ENCODE measurements at places on chromosomes 1 and 21.
A peak's percentile ranks its signal among the peaks of the same experiment; 100 is the strongest.

DNA sequence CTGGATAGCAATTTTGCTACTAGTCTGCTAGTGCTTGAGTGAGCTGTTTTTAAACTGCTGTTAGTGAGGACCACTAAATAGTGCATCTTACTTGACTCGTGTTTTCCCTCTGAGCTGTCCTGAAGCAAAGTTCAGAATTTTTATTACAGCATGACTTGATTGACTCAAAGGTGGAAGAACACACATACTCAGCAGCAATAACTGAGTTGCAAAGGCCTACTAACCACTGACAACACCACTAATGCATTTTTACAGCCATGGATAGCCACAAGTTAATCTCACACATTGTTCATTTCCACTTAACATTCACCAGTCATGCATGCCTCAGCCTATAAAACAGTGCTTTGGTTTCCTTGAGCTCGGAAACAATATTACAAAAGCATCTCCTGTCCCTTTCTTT lies 148.7 kb downstream of the RUNX1 start:
- no peak for DNase-seq

DNA sequence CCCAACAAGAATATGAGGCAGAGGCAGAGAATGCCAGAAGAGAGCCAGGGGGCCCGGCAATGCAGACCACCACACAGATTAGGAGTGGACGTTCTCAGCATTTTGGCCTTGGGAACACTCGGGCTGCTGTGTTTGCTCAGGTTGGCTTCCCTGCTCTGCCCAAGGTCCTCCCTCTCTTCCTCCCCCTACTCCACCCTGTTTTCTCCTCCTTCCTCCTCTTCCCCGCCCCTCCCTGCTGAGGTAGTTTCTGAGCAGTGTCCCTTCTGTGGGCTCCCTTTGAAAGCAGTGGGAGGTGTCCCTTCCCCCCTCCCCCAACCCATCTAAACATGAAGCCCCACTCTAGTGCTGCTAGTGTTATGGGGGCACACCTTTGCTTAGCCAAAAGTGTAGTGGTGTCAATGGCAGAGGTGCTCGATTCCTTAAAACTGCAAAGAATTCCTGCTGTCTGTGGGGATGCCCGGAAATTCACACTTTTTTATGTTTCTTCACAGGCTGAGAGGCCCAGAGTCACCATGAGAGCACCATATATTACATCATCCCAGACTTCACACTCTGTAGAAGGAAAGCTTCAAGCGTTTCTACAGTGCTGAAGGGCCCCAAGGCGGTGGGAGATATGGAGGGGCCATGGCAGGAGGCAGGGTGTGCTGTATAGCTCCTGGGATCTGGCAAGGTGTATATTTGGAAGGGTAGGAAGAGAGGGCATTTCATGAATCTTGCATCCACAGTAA lies at the start of gene HHIPL2:
TSS of gene HHIPL2 (minus strand) at position 161 of the 728 bp plus-strand sequence. CDS start at position 101, 60 bp downstream.
- DNase-seq, result no peak

- peak; percentile 15 for DNase-seq
Measured at GRCh38 chr1:197614916-197615692, 160.2 kb downstream of the DENND1B start.

GRCh38 chr1:30123896-30124295 lies 599.5 kb downstream of the MATN1 start:
- DNase-seq, result no peak

DNA sequence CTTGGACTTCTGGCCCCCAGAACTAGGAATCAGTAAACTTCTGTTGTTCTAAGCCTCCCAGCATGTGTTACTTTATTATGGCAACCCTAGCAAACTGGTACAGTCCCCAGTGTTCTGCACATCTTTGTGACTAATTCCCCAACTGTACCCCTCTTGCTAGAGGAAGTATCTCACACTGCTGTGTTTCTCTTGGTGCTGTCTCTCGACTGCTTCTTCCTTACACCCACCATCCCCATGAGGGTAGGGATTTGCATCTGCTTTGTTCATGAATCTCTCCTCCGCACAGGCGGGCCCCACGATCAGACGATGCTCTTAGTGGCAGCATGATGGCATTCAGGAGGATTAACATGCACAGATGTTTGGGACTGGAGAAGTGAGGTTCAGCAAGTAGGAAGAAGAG lies 46.7 kb downstream of the CLIC6 start:
- no peak for DNase-seq

- DNase-seq, result no peak
Measured at GRCh38 chr21:16992448-16992847, 520.4 kb upstream of the CXADR start.

DNA sequence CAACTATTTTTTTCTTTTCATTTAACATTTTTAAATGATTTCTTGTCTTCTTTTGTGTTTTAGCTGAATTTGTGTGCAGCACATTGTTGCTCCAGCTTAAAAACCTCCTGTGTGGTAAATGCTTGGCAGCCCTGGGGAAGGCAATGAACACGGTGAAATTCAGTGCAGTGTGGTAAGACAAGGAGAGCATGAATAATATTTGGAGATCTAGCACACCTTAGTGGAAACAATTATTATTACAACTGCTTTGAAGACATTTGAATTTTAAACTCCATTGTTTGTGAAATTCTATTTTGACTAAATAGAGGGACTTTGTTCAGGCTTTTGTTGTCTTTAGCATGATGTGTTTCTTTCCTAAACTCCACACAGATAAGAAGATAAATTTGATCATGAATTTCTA lies 242.6 kb upstream of the CXADR start:
- DNase-seq, result no peak

- DNase-seq, result no peak
Measured at GRCh38 chr1:99682291-99682751, 36.4 kb downstream of the PALMD start.

DNA sequence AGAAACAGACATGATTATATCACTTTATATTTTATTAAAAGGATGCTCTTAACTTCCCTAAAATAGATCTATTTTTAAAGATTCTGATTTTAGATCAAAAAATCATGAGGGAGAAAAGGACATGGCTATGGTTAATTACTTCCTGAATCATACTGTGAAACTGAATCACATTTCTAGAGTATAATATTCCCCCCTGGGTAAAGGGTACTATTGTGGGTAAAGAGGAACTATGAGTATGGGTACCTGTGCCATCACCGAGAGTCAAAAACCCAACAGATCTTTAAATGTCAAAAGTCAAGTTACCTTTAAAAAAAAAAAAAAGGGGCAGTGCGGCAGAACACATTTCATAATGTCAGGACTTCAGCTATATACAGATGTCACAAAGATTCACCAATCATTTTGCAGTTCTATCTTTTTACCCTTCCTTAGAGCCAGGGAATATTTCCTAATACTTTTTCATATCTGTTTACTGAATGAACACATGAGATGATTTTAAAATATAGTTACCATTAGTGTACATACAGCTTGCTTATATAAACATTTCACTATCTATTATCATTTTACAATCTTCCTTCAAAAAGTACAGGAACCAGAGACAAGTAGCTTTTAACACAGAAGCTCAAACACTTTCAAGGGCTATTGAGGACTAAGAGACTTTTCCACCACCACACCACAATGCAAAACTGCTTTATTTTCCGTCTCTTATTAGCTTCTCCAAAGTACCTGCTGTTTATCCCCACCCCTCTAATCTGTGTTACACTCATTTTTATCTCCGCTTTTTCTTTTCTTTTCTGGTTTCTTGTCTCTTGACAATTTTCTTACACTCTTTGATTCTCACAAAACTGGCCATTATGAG lies 45.0 kb downstream of the EVI5 start:
- DNase-seq, result no peak
